Neural progenitor cell (in vitro differentiated cells): ENCODE measurements at places on chromosomes 7 and 10.

- no peak for DNase-seq
Measured at GRCh38 chr10:21184216-21184615, 287.1 kb upstream of the NEBL start.

DNA sequence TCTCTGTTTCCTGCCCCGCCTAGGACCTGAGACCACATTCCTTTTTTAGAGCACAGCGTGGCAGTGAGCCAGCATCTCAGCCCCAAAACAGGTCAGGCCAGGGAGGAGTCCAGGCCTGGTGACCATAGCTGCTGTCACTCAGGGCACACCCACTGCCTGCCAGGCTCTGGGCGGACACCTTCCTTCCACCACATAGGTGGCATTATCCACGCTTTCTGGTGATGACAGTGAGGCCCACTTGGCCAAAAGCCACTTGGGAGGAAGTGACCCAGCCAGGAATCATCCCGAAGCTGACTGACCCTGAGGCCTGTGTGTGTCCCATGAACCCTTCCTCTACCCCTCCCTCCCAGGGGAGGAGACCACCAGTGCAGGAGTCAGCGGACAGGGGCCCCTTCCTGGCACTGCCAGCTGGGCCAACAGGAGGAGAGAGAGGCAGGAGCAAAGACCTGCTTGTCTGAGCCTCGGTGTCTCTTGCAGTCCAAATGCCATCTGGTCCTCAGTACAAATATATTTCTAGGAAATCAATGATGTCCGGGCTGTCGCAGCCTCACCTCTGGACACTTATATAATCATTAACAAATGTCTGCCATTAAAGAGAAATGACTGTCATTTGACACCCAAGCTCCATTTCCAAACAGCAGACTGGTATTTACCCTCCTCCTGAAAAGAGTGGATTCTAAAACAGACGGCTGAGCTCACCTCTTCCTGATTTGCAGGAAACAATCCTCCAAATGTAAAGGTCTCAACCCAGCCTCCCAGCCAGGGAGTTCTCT, 63.0 kb downstream of the ABRAXAS2 start:
- no peak for DNase-seq

GRCh38 chr10:29713450-29713849, 78.7 kb upstream of the SVIL start:
- DNase-seq: no peak

DNA sequence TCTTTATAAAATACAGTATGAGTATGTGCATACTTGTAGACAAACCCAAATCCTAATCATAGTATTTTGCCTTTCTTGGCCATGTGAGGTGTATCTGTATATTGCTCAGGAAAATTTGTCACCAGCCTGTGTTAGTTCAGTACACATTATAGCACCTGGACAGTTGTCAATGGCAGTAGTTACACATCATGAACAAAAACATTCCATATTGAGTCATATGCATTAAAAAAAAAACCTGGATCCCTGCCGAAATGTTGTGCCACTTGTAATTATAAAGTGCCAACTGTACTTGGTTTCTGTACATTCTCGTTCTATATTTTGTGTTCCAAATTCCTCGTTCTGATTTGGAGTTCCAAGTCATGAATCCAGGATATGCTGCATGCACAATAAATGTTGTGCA, 410.4 kb downstream of the INHBA start:
- DNase-seq: no peak

DNA sequence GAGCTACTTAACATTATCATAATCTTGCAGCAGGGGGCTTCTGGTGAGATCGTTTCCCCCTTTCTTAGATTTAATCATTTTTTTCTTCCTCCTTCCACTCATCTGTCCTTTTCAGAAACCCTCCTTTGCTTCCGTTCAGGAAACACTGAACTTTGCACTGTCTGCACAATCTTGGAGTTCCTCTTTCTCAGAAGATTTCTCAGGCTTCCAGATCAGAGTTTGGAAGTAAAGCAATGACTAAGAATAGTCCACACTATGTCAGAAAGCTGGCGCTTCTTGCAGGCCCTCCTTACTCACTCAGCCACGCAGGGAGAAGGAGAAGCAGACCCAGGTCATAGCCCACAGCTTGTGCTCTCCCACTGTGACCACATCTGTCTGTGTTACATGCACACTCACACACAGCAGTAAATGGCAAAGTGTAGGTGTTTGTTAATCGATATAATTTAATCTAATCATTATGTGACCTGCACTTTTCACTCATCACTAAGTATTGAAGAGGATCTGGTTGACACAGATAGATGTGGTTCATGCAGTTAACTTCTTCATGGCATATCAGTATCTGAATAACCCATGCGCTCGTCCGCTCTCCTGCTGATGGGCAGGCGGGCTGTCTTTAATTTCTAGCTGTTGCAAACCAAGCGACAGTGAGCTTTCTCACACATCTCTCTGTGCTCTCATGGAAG, 30.2 kb downstream of the ALOX5 start:
- DNase-seq: no peak

DNA sequence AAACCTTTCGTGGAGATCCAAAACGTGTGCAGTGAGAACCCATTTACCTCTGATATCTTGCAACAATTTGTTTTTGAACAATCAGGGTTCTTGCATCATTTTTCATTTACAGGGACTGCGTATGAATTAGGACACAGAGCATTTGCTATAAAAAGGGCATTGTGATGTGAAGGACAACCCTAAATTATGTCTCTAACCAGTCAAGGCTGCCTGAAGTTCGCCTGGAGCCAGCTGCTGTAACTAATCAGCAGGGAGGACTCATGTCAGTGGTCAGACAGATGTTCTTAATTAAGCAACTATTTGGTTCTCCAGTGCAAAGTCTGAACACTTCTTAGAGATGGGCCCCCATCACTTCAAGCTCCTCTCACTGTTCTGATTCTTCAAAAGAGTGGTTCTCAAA, 674.8 kb downstream of the KCNMA1 start:
- DNase-seq: no peak

DNA sequence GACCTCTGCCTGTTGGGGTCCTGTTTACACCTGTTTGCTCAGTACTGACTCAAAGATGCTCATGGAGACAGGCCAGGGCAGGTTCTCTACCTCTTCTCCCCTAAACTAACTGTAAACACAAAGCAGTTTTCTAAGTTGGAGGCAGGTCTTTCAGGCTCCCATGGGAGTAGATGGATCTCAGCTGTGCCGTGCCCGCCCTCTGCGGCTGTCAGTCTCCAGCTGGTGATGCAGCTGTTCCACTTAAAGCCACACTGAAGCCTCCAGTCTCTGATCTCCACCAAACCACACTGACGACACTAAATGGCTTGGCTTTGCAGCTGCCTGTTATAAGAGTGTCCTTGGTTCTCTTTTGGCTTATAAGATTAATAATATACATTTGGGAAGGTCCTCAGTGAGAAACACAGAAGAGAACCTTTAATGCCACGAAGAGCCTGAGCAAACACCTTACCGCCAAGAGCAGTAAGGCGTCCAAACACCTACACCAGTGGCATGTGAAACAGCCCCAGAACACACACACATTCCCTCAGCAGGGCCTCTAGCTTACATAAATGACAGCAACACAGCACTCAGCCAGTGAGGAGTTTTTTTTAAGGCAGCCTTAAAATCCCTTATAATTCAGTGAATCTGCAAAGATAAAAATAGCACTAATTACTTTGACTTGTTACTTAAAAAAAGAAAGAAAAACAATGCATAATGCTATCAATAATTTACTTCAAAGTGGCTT, 60.4 kb upstream of the KCNIP2 start:
- peak; percentile 41 for DNase-seq

DNA sequence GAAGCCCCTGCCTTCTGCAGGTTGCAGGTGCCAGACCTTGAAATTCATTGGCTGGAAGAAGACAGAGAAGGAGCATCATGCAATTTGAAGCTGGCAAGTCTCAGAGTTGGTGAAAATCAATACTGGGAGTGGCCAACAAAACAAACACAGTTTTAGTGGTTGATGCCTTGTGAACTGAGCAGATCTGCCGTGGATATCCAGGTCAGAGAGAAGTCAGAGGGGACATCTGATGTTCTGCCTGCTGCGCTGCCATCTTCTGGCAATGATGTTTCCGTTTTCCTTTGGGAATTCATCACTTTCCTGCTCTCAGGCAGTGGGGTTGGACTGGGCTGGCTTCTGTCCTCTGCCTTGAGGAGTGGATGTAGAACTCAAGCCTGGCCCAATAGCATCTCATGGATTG, 132.0 kb downstream of the RPS24 start:
- peak; percentile 48 for DNase-seq

- DNase-seq: no peak
Measured at GRCh38 chr7:44229546-44230105, 28.8 kb downstream of the YKT6 start.

DNA sequence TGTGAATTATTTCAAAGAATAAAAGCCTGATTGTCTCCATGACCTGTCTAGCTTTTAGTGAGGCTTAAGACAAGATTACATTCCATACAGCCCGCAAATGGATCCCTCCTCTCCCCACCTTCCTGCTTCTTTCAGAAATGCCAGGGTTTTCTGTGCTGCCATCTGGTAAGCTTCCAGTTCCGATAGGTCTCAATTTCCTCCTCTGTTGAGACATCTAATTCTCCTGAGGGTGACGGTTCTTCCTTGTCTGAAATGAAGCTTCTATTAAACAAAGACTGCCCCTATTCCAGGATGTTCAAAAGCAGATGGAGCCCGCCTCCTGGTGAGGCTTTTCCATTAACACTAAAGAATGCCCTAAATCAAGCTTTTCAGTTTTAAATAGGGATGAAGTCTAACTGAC, 295.6 kb downstream of the PTPRN2 start:
- peak; percentile 36 for DNase-seq
